ENCODE measurements at places on chromosomes 16 and 17.
A peak's percentile ranks its signal among the peaks of the same experiment; 100 is the strongest.

GRCh38 chr16:48997081-48997615, 284.5 kb downstream of the CBLN1 start:
- DNase-seq: no peak

- no peak for DNase-seq
Observed at GRCh38 chr17:46726206-46726605, 92.3 kb downstream of the WNT3 start.

- no peak for DNase-seq
Observed at GRCh38 chr17:1111599-1112443, 68.0 kb downstream of the ABR start.

- peak; percentile 55 for DNase-seq
Observed at GRCh38 chr16:66696669-66697630, at the start of gene CMTM4. CMTM4 (minus strand) TSS chr16:66696743; CDS start chr16:66696525, 218 bp downstream.

DNA sequence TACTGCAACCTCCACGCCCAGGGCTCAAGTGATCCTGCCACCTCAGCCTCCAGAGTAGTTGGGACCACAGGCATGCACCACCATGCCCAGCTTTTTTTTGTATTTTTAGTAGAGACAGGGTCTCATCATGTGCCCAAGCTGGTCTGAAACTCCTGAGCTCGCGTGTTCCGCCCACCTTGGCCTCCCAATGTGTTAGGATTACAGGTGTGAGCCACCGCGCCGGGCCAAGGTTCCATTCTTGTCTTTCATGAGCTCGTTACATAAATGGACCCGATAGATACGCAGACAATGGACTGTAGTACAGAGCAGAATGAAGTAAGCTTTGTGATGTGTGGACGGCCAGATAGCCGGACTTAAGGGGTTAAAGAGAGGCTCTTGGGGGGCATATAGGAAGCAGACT, 19.3 kb downstream of the UBN1 start:
- DNase-seq: no peak

DNA sequence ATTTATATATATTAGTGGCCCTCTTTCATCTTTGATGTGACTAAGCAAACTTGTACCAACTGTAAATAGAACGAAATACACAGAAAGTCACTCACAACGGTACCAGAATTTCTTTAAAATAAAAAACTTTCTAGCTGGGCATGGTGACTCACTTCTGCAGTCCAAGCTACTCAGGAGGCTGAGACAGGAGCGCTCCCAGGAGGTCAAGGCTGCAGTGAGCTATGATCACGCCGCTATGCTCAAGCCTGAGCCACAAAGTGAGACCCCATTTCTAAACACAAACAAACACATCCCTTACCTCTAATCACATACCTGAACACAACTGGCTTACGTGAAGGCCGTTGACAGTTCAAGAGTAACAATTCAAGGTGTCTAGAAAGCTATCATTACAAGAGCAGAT, 29.7 kb downstream of the STAT5B start:
- no peak for DNase-seq

DNA sequence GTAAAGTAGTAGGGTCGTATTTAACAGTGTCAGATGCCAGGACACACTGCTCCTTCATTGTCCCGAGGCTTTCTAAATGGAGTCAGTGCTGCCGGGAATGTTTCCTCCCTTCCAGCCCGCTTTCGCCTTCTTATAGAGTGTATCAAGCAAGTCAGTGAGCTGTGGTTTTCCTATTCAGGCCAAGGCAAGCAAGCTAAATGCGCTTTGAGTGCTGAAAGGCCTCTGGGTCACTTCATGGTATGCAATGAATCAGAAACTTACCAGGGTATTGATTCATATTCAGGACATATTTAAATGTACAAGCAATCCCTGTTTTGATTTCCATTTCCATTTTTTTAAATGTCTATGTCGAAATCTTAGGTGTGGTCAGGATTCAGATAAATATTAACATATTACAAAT, 327.9 kb upstream of the SOX9 start:
- no peak for DNase-seq

GRCh38 chr17:2011411-2012371, 13.4 kb downstream of the RTN4RL1 start:
- peak; percentile 61 for DNase-seq

DNA sequence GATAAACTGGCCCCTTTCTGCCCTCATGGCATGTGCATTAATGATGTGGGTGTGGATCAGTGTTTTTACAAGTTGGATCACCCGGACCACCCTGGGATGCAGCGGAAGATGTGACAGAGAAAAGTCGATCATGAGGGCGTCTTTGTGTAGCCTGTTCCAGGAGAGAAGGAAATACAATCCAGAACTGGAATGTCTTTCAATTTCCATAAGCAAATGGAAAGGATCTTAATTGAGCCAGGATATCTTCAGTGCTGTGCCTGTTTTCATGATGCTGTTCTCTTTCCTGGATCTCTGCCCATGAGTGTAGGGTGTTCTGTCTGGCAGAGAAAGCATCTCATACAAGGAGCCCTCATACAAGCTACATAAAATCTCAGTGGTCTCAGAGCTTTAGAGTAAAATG, 481.4 kb downstream of the XYLT1 start:
- DNase-seq: no peak

DNA sequence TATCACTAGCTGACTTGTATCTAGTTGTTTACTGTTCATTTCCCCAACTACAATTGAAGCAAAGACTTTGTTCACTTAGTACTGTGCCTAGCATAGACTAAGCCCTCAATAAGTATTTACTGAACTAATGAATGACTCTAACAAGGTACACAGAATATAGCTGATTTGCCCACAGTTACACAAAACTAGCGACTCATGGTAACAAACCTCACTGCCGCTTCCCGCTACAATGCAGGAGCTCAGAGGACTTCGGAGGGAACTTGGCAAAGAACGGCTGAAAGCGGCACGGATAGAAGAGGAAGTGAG, 524 bp downstream of the EFTUD2 start:
- peak; percentile 78 for DNase-seq

GRCh38 chr16:24844101-24845030, 1.4 kb upstream of the SLC5A11 start:
- no peak for DNase-seq

DNA sequence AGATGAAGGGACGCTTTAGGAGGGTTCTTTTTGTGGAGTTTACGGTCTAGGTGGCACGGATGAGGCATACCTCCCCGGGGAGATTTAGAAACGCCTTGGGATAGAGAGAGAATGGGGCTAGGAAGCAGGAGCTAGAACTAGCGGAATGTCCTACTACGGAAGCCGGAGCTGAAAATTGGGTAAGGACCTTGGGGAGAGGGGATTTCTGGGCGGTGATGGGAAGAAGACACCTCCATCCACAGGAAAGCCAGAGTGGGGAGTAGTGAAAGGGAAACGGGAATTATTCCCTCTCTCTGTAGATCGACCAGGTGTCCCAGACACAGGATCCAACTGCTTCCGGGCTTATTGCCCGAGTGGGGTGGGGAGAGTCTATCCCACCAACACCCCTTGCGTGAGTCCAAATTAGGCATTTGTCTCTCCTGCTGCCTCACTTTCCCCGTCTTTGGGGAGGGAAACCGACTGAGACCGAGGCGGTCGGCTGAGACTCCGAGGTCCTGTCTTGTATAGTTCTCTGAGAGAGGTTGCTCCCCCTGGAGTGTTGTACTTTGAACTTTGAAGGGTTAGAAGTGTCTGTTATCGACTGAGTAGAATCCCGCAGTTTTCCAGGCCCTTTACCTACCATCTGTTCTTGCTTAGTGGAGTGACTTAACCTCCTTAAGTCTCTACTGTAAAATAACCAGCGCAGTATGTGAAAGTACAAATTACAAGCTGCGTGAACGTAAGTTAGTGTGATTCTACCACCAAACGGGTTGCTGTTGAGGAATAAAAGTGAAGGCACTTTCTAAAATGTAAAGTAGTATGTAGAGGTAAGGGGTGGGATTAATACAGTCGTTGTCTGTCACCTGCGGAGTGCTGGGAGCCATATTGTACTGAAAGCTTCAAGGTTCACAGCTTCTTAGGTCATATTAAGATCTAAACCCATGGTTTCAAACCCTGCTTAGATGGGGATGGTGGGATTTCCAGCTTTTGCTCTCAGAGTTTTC, 1.0 kb downstream of the RSPRY1 start:
- peak; percentile 47 for DNase-seq

GRCh38 chr17:2580151-2580550, 13.3 kb upstream of the PAFAH1B1 start:
- no peak for DNase-seq

DNA sequence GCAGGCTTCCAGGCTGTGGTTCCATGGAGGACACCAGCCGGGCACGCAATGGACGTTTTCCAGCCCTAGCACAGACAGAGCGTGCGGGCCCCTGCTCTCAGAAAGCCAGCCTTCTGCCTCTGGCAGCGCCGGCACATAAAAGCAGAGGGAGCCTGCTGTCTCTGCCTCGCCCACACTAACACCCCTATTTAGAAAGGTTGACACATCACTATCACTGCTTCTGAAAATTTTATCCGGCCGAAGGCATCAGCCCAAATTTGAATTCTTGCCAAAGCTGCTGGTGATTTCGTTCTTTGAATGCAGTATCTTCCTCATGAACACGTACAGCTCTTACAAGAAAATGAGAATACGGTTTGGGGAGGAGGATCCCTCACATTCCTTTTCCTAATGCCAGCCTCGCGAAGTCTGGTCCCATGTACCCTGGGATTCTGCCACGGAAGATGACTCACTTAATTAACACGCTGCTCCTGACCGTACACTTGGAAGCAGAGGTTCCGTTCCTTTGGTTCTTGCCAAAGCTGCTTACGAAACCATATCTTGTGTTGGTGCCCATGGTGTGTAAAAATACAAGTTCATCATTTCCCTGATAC, 1.3 kb upstream of the RAB11FIP3 start:
- DNase-seq: peak; percentile 2

DNA sequence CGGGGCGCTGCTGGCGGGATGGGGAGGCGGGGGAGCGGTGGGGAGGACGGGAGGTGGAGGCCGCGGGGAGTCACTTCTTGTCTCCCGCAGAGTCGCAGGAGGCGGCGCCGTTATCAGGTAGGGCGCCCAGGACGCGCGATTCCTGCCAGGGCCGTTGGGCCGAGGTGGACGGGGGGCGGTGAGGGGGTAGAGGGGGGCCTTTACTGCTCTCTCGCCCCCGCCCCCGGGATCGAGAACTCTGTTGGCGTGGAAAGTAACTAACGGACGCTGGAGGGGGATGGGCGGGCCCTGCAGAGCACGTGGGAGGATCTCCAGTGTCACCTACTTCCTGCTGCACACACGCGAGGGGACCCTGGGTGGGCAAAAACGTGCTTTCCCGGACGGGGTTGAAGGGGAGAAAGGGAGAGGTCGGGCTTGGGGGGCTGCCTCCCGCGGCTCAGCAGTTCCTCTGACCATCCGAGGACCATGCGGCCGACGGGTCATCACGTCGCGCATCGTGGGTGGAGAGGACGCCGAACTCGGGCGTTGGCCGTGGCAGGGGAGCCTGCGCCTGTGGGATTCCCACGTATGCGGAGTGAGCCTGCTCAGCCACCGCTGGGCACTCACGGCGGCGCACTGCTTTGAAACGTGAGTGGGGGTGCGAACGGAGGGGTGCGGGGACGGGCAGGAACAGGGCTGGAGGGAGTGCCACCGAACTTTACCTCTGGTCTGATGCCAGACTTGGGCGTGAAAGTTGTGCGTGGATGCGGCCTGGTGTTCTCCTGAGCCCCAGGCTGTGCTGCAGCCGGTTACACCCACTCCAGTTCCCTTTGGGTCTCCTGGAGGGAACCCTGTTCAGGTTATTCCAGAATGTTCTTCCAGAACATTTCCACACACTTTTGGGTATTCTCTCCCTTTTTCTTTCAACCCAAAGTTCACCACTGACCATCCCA, 569 bp downstream of the PRSS21 start:
- DNase-seq: no peak

GRCh38 chr17:59756236-59756818, 48.9 kb downstream of the VMP1 start:
- DNase-seq: no peak

- no peak for DNase-seq
Observed at GRCh38 chr17:60743799-60744198, 66.1 kb downstream of the BCAS3 start.

GRCh38 chr16:72203401-72203800, 31.4 kb upstream of the PMFBP1 start:
- DNase-seq: peak; percentile 98

GRCh38 chr16:5895137-5895536, 797.5 kb upstream of the EEF2KMT start:
- no peak for DNase-seq

- no peak for DNase-seq
Observed at GRCh38 chr17:72380120-72380519, 259.3 kb downstream of the SOX9 start.

- no peak for DNase-seq
Observed at GRCh38 chr17:3485481-3486068, 9.8 kb downstream of the ASPA start.

DNA sequence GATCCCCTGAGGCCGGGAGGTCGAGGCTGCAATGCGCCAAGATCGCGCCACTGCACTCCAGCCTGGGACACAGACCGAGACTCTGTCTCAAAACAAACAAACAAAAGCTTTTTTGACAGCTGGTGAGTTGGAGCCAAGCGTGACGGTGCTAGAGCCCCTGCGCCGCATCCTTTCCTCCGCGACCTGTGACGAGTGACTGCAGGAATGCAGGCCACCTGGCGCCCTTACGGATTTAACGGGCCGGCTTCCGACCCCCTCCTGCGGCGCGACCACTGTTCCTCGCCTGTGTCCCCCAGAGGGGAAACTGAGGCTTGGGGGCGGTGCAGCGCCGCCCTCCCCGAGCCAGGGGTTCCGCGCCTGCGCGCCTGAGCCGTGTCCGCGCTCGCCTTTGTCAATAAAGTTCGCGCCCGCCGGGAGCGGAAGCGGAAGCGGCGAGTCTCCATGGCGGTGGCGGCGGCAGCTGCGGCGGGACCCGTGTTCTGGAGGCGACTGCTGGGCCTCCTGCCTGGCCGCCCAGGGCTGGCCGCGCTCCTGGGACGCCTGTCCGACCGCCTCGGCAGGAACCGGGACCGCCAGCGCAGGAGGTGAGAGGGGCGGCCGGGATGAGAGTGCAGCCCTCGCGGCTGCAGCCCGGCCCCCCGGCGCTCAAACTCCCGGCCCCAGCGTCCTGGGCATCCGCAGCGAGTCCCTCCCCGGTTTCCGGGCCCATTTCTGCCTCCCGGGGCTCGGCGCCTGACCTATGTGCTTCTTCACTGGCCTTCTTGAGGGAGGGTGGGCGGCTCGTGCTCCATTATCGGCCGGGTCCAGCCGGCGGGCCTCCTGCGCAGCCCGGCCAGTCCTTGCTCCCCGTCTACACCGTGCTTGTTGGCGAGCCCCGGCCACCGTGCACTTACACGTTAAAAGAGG, at the start of gene PGS1:
Gene PGS1, plus strand, starts transcription at position 425 of the 906 bp plus-strand sequence. Its CDS starts 17 bp downstream, at position 442.
- peak; percentile 84 for DNase-seq

- no peak for DNase-seq
Observed at GRCh38 chr17:63961355-63962212, 11.1 kb downstream of the SCN4A start.

DNA sequence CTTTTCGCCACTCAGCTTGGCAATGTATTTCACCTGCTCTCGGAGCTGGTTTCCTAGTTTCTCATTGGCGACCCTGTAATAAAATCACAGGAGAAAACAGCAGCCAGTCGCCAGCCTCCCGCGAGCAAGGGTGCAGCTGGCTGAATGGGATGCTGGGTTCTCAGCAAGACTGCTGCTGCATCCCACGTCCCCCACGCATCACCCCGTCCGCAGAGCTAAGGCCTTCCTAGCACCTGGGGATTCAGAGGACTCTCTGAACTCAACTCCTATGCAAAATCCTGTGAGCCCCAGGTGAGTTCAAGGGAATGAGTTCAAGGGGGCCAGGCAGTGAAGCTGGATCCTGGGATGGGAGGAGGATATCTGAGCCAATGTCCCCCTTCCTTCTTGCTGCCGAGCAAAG, 29.3 kb downstream of the DHX38 start:
- no peak for DNase-seq

- peak; percentile 91 for DNase-seq
Observed at GRCh38 chr17:58335779-58336455, 7.3 kb upstream of the TSPOAP1 start.
